ENCODE measurements at places on chromosomes 5 and 9.

DNA sequence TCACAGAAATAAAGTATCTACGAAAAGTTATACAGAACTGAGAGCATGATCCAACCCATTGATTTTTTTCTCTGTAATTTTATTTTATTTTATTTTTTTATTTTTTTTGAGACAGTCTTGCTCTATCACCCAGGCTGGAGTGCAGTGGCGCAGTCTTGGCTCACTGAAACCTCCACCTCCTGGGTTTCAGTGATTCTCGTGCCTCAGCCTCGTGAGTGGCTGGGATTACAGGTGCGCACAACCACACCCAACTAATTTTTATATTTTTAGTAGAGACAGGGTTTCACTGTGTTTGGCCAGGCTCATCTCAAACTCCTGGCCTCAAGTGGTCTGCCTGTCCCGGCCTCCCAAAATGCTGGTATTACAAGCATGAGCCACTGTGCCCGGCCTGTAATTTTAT is 107.3 kb downstream of the VPS13A start:
- no peak for DNase-seq

GRCh38 chr5:40916226-40916625 is 6.9 kb downstream of the C7 start:
- no peak for DNase-seq

DNA sequence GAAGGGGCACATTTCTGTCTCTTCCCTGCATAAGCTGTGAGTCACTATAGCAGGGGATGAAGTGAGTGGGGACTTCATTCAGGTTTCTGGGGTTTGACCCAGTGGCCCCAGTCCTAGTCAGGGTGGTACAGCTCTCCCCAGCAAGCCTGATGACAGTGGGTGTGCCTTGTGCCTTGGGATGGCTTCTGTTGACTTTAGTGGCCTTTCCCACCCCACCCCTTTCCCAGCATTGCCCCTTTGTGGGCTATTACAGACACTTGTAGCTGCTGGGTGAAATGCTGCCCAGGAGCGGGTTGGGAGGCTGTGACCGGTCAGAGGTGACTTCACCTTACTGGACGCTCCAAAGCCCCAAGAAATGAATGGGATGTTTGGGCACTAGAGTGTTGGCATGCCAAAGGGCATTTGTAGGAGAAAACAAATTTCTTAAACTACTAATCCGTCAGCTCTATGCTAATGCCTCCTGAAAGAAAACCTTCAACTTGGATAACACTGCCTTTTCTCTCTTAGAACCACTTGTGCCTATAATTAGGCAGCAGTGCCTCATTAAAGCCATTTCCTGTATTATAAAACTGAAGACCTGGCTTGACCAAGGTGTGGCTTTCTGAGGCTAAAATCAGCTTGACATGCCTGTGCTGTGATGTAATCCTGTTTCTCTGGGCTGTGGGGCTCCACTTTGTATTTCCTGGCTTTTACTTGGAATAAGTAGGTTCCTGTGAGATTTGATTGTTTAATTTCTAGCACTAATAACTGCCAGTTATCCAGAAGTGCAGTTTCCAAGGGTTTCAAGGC is 119.0 kb upstream of the SLC25A48 start:
- DNase-seq = no peak

DNA sequence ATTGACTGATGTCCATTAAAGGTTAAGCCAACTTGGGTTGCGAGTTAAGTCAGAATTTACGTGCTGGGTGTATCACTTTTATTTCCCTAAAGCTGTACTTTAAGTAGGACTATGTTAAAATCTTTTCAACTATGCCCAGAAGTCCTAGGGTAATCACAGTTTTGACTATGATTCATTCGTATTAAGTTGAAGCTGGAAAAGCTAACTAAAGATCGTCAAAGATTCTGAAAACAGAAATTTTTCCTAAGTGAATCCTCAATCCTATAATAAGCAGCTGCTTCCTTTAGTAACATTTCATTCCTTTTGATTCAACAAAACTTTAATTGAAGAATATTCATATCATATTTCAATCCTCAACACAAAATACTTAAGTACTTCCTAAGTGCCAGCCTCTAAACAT is 460.4 kb downstream of the ACTL7B start:
- DNase-seq = no peak

- DNase-seq = no peak
These were observed 121.6 kb upstream of the ERCC6L2 start for GRCh38 chr9:95753762-95754465.

DNA sequence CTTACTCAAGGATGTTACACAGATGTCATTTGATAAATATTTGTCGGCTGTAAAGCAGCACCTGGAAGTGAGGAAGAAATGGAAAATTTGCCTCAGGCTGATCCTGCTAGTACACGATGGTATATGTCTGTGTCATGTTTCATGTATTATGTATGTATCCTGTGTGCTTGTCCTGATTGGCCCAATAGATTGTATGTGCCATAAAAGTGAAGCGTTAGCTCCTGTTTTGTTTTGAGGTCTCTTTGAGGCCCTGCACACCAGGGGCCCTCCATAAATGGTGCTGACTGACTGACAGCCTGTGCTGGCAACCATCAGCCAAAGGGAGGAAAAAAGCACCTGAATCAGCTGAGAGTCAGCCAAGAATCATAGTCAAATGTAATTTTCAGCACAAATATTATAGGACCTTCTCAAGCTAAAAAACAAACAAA is 11.8 kb upstream of the LNPEP start:
- no peak for DNase-seq

DNA sequence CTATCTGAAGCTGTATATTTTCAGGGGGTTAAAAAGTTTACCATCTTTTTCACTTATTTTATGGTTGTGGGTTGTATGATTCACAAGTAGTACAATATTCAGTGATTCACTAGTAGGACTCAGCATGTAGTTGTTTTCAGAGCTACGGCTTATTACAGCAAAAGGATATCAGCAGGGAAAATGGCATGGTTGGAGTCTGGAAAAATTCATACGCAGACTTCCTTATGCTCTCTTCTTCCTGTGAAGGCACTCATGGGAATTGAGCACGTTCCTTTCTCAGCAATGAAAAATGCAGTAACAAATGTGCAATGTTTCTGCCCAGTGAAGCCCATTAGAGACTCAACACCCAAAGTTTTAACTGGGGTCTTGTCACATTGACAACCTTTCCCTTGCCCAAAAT is 250.5 kb downstream of the KCNN2 start:
- no peak for DNase-seq

DNA sequence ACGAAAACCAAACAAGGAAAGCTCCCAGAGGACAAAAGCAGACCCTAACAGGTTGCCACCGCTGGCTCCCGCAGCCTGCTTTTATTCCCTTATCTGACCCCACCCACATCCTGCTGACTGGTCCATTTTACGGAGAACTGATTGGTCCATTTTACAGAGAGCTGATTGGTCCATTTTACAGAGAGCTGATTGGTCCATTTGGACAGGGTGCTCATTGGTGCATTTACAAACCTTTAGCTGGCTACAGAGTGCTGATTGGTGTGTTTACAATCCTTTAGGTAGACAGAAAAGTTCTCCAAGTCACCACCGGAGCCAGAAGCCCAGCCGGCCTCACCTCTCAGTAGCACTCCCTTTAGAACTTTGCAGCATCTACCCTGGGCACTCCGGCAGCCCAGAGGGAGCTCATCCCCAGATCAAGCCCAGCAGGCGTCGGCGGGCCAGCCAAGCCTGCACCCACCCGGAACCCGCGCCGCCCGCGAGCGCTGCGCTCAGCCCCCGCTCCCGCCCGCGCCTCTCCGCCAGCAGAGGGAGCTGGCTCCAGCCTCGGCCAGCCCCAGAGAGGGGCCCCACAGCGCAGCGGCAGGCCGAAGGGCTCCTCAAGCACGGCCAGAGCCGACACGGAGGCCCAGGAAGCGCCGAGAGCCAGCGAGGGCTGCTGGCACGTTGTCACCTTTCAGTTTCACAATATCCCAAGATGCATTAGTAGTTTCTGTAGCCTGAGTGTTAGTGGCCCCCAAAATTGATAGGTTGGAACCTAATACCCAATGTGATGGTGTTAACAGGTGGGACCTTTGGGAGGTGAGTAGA is 35.3 kb upstream of the CLPTM1L start:
- DNase-seq = no peak

- no peak for DNase-seq
These were observed 1671.2 kb upstream of the ACO1 start for GRCh38 chr9:30713243-30713642.

DNA sequence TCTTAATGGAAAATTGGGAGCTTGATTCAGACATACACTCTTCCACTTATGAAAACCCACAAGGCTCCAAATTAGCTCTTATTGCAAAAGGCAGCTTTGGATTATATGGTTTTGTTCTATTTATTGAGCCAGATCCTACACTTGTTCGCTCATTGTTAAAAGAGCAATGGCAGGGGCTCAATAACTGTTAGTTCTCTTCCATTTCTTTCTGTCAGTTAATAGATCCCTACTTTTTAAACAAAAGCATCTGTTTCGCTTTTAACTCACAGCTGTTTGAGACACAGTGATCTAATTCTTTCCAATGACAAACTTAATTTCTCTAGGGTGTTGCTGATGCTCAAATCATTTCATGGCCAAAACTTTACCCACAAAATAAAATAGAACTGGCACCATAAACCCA is 11.7 kb downstream of the C5 start:
- DNase-seq = no peak

DNA sequence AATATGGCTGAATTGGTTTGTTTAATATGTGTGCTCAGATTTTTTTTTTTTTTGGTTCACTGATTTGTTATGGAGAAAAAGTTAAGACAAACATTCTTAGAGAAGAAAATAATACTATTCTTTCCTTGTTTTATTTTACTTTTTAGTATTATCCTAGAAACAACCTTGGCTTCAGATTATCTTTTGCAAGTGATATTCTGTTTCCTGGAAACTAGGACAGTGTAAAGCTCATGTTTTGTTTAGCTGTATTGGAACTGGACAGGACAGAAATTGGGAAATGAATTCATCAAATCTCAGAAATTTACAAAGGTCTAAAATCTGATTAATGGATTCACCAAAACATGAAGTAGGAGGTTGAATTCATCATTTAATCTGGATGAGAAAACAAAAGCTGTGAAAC is 130.5 kb downstream of the FBXL7 start:
- DNase-seq = no peak

DNA sequence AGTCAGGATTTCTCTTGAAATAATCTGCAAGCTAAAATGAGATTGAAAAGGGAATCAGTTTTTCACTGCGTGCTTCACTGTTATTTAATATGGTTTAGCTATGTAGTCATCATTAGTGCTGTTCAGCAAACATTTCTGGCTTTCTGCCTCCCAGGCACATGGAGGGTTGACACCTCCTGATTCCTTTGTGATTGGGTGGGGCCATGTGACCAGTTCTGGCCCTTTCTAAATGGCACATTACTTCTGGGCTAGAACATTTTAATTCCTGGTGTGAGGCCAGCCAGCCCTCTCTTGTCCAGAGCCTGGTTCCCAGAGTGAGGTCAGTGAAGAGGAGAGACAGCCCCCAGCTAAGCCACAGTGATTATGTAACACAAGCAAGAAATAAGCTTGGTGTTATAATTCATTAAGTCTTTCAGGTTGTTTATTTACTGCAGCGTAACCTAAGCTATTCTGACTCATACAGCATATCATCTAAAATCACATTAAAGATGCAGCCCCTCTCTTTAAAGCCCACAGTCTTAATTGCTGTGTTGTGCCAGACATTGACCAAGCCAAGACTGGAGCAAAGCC is 17.4 kb upstream of the ARSI start:
- peak; percentile 48 for DNase-seq

GRCh38 chr9:8096091-8096490 is 296.5 kb upstream of the DMAC1 start:
- DNase-seq = no peak

GRCh38 chr5:1522601-1523479 is 920 bp downstream of the LPCAT1 start:
- DNase-seq = no peak

GRCh38 chr9:89011683-89012082 is 20.4 kb downstream of the S1PR3 start:
- DNase-seq = no peak

GRCh38 chr5:108681079-108681921 is 66.4 kb upstream of the FER start:
- DNase-seq = no peak

Data from GOT3 (cell line).